ENCODE measurements at places on chromosomes 2 and 18. TPM values are rescaled to one million over a fixed set of nuclear protein-coding genes. Genes with fewer than 3 reads are reported as not detected.
A peak's percentile ranks its signal among the peaks of the same experiment; 100 is the strongest.

- H3K27me3 ChIP-seq: no peaks in the 10 kb centered on the region
- H3K27ac ChIP-seq: no peak overlapping the region
- H3K4me3 ChIP-seq: no peak overlapping the region
- H3K4me1 ChIP-seq: no peaks in the 10 kb centered on the region
- H3K36me3 ChIP-seq: no peaks in the 10 kb centered on the region
- no peak for DNase-seq
Measured at GRCh38 chr2:102396012-102396411, 26.9 kb upstream of the IL18RAP start.

The MEIS1 gene
- 48.0 TPM for total RNA-seq

GRCh38 chr2:49291619-49292018, 137.3 kb upstream of the FSHR start:
- H3K27ac ChIP-seq: no peak overlapping the region
- no peaks in the 10 kb centered on the region for H3K27me3 ChIP-seq
- H3K4me3 ChIP-seq: no peak overlapping the region
- no peak for DNase-seq

DNA sequence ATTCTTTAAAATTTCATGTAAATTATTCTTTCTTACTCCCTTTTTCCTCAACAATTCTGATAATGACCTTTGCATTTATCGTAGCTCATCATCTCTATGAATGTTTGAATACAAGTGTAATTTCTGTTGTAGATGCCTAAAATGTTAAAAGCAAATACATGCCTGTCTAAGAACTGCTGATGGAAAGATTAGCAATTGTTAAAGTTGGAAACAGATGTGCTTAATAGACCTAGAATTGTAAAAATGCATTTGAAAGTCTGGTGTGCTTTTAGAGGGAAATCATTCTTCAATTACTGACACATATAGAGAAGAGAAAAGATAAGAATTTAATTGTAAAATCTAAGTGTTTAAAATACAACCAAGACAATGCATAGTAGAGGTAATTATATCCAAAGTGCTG, 50.4 kb downstream of the CCDC102B start:
- DNase-seq: no peak
- H3K27ac ChIP-seq: no peak overlapping the region
- no peaks in the 10 kb centered on the region for H3K27me3 ChIP-seq

The TUBB8B gene
- 0.38 TPM for total RNA-seq

DNA sequence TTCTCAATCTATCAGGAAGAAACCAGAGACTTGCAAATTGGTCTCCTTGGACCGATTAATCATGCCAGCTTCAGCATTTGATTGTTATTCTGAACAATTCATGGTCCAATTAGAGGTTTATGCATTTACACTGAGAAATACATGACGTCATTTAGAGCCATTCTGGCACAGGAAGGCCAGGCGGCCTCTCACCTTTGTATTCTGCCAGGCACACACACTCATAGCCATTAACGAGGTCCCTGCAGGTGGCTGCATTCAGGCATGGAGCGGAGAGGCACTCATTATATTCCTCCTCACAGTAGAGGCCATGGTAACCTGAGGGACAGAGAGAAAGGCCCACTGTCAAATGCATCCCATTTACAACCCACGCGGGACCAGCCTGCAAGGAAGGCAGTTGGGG, 146.8 kb upstream of the PID1 start:
- H3K36me3 ChIP-seq: no peaks in the 10 kb centered on the region
- H3K27me3 ChIP-seq: no peaks in the 10 kb centered on the region
- no peak overlapping the region for H3K27ac ChIP-seq
- H3K4me3 ChIP-seq: no peak overlapping the region
- DNase-seq: no peak
- H3K4me1 ChIP-seq: peaks cover 11% of the 10 kb centered on the region

DNA sequence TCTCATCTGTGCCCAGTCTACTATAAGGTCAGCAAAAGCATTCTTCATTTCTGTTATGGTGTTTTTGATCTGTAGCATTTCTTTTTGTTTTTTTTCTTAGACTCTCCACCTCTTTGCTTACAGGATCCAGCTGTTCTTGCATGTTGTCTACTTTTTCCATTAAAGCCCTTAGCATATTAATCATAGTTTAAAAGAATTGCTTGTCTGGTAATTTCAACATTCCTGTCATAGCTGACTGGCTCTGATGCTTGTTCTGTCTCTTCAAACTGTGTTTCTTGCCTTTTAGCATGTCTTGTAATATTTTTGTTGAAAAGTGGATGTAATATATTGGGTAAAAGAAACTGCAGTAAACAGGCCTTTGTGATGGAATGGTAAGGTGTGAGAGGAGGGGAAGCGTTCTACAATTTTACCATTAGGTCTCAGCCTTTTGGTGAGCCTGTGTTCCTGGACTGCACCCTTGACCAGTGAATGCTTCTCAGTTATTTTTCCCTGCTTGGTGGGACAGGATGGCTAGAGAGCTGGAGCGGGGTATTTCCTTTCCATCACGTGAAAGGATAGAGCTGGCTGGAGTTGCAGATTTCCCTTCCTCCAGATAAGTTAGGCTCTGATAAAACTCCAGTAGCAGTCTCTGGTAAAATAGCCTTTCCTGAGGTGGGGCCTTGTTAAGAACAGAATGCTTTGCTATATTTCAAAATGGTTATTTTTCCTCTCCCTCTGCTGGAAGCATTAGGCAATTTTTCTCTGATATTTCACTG, 65.4 kb downstream of the PLA2R1 start:
- no peak overlapping the region for H3K4me3 ChIP-seq
- DNase-seq: no peak
- peaks cover 4% of the 10 kb centered on the region for H3K4me1 ChIP-seq

DNA sequence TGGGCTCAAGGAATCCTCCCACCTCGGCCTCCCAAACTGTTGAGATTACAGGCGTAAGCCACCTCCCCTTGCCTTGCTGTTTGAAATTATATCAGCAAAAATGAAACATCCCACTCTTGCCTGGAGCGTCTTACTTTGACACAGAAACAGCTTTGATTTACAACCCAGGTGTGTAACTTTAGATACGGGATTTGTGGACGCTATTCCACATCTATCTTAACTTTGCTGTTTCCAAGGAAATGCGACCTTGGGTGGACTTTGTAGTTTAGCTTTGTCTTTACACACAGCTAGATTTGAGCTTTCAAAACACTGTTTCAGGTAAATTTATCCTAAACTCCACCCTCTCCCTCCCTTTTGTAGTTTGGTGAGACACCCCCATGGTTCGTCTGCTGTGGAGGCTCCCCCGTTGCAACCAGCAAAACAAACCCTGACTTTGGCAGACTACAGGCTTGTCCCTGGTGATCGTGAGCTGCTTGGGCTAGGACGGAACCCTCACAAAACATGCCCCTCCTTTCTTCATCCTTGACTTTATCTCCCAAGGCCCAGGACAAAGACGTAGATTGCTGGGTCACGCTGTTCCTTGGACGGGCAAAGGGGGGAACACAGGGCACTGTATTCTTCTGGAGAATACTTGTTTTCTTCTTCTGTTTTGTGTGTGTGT, 5.5 kb upstream of the MSH6 start:
- H3K4me1 ChIP-seq: peaks cover 6% of the 10 kb centered on the region
- DNase-seq: no peak
- no peaks in the 10 kb centered on the region for H3K27me3 ChIP-seq
- no peak overlapping the region for H3K27ac ChIP-seq
- H3K4me3 ChIP-seq: no peak overlapping the region
- H3K36me3 ChIP-seq: no peaks in the 10 kb centered on the region

DNA sequence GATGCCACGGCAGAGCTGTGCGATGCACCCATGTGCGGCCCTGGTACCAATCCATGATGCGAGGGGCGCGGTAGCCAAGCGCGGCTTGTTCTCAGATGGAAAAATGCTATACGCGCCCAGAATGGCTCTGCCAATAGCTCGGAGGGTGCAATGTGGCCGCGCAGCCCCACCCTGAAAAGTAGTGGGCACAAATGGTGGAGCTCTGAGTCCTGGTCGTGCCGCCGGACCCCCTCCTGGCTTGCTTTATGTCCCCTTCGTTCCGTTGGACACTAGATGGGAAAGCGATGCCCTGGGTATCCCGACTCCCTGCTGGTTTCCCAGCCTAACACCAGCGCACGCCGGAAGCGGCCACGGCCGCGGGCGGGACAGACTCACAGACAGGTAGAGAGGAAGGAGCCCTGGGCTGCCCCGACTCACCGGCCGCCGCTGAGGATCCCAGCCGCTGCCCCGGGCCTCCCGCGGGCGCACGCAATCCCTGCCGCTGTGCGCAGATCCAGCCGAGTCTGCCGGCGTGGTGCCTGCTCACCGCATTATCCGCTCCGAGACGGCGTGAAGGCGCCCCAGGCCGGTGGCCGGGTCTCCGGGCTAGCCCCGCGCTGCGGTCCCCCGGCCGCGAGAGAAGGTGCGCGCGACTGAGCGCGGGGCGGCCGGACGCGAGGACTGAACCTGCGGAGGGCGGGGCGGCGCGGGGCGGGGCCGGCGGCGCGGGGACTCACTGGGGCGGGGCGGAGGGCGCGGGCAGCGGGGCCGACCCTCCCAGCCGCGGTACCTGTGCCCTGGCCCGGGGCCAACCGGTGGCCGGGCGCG, at the start of gene CDC42EP3:
TSS of gene CDC42EP3 (minus strand) at position 634 of the 807 bp plus-strand sequence. CDS start 25,055 bp downstream, outside the sequence.
- no peaks in the 10 kb centered on the region for H3K27me3 ChIP-seq
- H3K27ac ChIP-seq: peak within 1 kb of the TSS; percentile 96
- peaks cover 9% of the 10 kb centered on the region for H3K36me3 ChIP-seq

The PLCD4 gene
- 1.0 TPM for total RNA-seq

GRCh38 chr18:23225503-23225902, 90.2 kb downstream of the CABLES1 start:
- H3K36me3 ChIP-seq: no peaks in the 10 kb centered on the region
- peaks cover 59% of the 10 kb centered on the region for H3K4me1 ChIP-seq
- no peaks in the 10 kb centered on the region for H3K27me3 ChIP-seq
- DNase-seq: no peak
- peak overlapping the region; percentile 56 for H3K27ac ChIP-seq
- no peak overlapping the region for H3K4me3 ChIP-seq

The C2orf68 gene
- total RNA-seq: 37.9 TPM

GRCh38 chr2:3368261-3368722, 9.3 kb downstream of the EIPR1 start:
- no peaks in the 10 kb centered on the region for H3K27me3 ChIP-seq
- no peaks in the 10 kb centered on the region for H3K4me1 ChIP-seq
- DNase-seq: no peak
- no peaks in the 10 kb centered on the region for H3K36me3 ChIP-seq

The RPIA gene
- total RNA-seq: 17.5 TPM

- H3K4me1 ChIP-seq: no peaks in the 10 kb centered on the region
- no peak for DNase-seq
- H3K36me3 ChIP-seq: no peaks in the 10 kb centered on the region
- H3K4me3 ChIP-seq: no peak overlapping the region
- no peak overlapping the region for H3K27ac ChIP-seq
- no peaks in the 10 kb centered on the region for H3K27me3 ChIP-seq
Measured at GRCh38 chr2:67945940-67946339, 116.9 kb downstream of the C1D start.

DNA sequence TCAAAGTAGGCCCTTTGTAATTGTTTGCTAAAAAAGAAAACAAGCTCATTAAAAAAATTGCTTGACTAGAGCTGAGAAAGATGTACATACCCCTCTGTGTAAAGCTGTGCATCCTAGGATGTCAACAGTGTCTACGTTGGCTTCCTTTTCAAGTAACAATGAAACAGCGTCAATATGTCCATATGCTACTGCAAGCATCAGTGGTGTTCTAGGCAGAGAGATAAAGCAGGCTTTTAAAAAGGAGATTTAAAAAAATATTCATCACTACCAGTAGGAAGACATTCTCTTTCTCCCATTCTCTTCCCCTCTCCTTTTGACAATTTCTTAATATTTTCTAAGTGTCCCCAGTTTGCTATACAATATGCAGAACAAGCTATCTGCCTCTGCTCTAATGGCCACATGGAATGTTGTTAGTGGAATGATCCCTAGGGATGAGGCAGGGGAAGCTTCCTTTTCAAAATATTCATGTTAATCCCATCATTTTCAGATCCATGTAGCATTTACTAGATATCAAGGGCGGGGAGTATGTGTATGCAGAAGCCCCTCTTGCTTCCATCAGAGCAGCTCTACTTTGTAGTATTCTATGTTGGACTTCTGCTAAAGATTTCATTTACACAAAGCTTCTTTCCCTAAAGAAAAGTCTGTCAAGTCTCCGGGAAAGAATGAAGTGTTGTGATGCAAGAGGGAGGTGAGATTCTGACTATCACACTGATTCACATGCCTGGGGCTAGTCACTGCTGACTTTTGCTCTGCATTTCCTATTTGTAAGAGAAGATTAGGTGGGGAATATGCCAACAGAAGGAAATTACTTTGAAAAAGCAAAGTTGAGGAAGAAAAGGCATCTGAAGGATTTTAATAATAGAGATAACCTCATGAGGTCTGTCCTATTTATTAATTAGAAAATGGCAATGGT, 81.5 kb upstream of the PGAP1 start:
- no peak overlapping the region for H3K27ac ChIP-seq
- DNase-seq: no peak
- peaks cover 43% of the 10 kb centered on the region for H3K36me3 ChIP-seq
- H3K4me1 ChIP-seq: peaks cover 3% of the 10 kb centered on the region

GRCh38 chr2:120219291-120219690, 3.9 kb downstream of the TMEM185B start:
- no peak overlapping the region for H3K27ac ChIP-seq
- no peaks in the 10 kb centered on the region for H3K27me3 ChIP-seq
- H3K4me1 ChIP-seq: peaks cover 30% of the 10 kb centered on the region
- H3K4me3 ChIP-seq: no peak overlapping the region

DNA sequence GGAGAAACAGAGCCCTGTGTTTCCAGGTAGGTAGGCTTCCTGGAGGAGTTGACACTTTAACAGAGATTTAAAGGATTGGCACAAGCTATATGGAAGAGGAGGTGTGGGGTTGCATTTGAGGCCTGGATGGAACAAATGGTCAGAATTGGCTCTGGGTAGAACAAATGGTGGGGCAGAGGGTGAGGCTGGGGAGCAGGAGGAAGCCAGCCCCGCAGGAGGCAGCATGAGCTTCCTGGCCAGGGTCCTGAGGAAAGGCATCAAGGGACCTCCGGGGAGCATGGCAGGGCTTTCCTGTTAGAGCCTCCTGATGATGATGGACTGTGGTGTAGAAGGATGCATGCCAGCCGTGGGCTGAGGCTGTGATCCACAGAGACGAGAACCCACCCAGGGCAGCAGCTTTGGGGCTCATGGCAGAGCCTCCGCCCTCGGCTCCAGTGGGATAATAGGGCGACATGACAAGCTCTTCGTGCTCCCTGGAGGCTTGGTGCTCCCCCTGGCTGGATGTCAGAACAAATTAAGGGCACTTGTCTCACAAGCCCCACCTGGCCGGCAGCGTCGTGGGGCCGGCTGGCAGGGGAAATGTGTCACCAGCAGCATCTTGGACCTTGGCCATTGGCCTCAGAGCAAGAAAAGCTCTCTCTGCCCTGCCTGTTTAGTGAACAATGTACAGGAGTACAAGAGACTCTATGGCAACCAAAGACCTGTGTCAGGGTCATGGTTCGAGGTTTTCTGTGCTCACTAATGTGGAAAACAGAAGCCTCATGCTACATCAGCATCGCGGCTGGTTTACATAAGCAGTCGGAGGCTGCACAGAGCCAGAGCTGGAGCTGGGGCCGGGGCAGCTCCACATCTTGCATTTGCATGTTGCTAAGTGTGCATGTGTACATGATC, 153.5 kb downstream of the MYCN start:
- no peak for DNase-seq
- no peak overlapping the region for H3K4me3 ChIP-seq
- no peaks in the 10 kb centered on the region for H3K36me3 ChIP-seq
- H3K4me1 ChIP-seq: no peaks in the 10 kb centered on the region

GRCh38 chr2:103945083-103945482, 908.8 kb upstream of the POU3F3 start:
- no peaks in the 10 kb centered on the region for H3K36me3 ChIP-seq
- no peak overlapping the region for H3K27ac ChIP-seq
- DNase-seq: no peak
- no peak overlapping the region for H3K4me3 ChIP-seq

- no peak overlapping the region for H3K27ac ChIP-seq
- no peaks in the 10 kb centered on the region for H3K4me1 ChIP-seq
- H3K4me3 ChIP-seq: peak overlapping the region; percentile 28
Measured at GRCh38 chr2:37973615-37974353, 48.7 kb downstream of the RMDN2 start.

The SATB2 gene
- 3.9 TPM for total RNA-seq

Data from upper lobe of right lung (tissue), 1 donor.